Fibroblast of skin of abdomen (primary cell): ENCODE measurements at places on chromosomes 3 and 15.

DNA sequence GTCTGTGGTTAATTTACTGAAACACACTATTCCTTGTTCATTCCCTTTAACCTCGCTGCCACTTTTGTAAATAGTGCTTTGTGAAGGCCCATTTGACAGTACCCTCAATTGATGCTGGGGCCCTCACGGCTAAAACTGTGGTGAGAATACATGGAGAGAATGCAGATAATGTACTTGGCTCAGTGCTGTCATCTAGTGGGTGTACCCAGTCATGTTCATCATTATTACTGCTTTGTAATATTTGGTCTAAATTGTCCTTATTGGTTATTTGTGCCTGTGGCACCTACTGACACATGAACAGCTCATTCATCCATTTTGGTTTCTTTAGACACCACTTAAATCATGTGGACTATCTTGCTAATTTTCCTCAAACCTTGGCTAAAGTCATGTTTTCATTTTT lies 543.6 kb downstream of the EDEM1 start:
- DNase-seq = no peak

DNA sequence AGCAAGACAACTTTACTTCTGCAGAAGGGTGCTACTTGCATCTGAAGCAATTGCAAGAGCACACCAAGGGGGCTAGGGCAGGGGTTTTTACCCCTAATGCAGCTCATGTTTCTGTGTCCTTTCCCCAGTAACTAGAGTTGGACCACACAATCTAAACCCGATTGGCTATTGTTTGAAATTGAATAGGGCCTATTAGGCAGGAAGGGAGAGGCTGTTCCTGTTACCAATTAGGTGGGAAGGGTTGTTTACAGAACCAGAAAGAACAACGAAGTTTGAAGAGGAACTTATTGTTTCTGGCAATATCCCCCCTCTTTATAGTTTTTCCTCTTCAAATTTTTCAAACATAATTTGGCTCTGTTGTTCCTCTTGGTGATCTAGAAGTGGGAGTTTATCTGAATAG lies 85.5 kb downstream of the CHCHD4 start:
- no peak for DNase-seq

DNA sequence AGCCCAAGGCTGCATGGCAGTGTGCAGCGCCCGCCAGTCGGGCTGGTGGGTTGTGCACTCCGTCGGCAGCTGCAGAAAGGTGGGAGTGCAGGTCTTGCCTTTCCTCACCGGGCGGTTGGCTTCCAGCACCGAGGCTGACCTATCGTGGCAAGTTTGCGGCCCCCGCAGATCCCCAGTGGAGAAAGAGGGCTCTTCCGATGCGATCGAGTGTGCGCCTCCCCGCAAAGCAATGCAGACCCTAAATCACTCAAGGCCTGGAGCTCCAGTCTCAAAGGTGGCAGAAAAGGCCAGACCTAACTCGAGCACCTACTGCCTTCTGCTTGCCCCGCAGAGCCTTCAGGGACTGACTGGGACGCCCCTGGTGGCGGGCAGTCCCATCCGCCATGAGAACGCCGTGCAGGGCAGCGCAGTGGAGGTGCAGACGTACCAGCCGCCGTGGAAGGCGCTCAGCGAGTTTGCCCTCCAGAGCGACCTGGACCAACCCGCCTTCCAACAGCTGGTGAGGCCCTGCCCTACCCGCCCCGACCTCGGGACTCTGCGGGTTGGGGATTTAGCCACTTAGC lies 4.3 kb downstream of the ISL2 start:
- no peak for DNase-seq

- no peak for DNase-seq
Observed at GRCh38 chr15:50151476-50151875, 30.5 kb upstream of the SLC27A2 start.

DNA sequence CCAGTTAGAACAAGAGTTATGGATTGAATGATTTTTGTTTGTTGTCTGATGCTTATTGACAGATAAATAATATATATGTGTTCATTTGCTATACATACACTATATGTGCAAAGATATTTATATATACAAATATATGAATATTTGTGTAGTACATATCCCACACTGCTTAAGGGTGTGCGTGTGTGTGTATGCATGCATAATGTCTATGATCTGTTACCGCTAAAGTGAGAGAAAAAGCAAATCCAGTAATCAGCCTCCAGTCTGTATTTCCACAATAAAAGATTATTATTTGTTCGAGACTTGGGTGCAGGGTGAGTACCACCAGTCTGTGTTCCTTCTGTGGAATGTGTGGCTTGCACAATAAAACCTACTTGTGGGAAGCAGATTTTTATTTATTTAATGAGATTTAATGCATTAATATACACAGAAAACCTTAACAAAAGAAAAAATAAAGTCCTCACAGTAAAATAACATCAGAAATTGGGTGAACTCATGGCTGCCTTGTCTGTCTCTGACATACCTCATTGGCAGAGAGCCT lies 366.0 kb upstream of the TBL1XR1 start:
- DNase-seq = peak; percentile 21

DNA sequence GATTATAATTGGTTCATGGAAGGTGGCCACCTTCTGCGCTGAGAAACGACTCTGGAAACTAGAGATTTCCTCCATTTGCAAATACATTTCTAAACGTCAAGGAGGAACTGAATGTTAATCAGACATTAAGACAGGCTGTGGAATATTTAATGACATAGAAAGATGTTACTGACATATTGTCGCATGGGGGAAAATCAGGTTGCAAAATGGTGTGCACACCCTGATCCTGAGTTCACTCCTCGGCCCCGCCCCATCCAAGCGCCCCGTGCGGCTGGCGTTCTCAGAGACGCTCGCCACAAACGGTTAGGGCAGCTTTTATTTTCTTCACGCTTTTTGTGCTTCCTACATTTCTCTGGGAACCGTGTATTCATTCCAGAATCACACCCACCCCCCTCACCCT lies 10.7 kb downstream of the H1-8 start:
- DNase-seq = no peak

GRCh38 chr3:186024210-186024609 lies 84.7 kb downstream of the ETV5 start:
- DNase-seq = peak; percentile 18
